ENCODE measurements at places on chromosomes 5 and 9.

DNA sequence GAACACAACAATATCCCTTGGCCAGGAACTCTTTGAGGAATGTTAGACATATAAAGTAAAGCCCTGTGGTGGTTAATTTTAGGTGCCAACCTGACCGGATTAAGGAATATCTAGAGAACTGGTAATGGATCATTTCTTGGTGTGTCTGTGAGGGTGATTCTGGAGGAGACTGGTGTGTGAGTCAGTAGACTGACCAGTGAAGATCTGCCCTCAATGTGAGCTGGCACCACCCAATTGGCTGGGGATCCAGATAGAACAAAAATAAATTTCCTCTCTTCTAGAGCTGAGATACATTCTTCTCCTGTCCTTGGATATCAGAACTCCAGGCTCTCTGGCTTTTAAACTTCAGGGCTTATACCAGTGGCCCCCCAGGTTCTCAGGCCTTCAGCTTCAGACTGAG lies 56.2 kb upstream of the TNPO1 start:
- DNase-seq: no peak

DNA sequence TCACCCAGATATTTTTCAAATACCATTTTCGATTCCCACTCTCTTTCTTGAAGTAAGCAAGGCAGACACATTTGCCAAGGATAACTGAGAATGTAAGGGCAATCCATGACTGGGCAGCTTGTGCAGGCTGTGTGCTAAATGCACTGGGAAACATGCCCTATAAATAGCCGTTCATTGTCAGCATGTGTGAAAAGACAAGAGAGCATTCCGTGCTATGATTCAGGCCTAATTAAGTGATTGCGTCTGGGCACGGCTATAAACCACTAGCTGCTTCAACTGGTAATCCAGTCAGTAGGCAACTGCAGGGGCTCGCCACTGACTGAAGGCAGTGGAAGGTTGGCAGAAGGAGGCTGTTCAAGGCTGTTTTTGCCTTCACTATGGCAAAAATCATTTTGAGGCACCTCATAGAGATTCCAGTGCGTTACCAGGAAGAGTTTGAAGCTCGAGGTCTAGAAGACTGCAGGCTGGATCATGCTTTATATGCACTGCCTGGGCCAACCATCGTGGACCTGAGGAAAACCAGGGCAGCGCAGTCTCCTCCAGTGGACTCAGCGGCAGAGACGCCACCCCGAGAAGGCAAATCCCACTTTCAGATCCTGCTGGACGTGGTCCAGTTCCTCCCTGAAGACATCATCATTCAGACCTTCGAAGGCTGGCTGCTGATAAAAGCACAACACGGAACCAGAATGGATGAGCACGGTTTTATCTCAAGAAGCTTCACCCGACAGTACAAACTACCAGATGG lies at the start of gene HSPB3:
TSS of gene HSPB3 (plus strand) at position 287 of the 745 bp plus-strand sequence. CDS start at position 378, 91 bp downstream.
- no peak for DNase-seq

DNA sequence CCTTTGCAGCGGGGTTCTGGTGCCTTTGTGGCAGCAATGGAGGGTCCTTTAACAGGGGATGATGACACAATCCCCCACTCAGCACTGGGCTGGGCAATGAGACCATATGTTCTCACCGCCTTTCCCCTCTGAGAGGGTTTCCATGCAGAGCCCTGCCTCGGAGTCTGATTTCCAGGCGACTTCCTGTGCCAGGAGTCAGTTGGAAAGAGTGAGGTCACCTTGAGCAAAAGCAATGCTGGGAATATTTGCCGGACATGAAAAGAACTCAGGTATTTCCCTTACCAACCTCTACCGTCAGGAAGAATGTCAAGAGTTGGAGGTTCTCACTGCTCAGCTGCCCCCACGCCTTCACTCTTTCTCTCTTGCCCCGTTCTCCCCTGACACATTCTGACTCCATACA lies 284.2 kb upstream of the IRX1 start:
- no peak for DNase-seq

DNA sequence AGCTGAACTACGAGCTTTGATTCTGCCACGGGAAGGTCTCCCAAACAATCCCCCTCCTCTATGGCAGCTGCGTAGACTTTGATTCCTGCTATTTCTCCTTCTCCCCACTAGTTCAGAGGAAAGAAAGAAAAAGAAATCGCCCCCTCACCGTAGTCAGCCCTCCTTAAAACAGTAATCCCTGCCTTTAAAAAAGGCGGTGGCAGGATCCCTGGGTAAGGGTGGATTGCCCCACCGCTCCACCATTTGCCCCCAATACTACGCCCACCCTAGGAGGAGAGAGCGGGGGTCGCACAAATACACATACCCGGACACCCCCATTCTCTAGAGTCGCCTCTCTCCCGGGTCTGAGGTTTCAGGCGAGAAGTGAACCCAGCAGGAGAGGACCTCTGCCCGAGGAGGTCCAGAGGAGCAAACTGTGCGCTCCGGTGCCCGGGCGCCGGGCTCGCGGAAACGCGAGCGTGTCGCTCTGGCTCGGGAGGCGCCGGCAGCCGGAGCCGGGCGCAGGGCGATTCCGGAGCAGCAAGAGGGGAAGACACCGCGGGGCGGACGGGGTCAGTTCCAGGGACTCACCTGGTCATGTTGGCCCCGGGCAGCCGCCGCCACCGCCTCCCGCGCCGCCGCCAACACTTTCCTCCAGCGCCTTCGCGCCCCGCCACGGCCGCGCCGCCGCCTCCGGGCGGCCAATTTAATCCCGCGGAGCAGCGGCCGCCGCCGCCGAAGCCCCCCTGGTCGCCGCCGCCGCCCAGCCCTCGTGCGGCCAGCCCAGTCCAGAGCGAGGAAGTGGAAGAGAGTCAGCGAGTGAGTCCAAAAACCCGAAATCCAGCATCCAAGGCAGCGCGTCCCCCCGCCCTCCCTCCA lies 1057.7 kb upstream of the DMAC1 start:
- DNase-seq: no peak

- DNase-seq: no peak
Measured at GRCh38 chr9:68668127-68668526, 36.9 kb upstream of the PIP5K1B start.

GRCh38 chr9:132783006-132783405 lies 95.1 kb downstream of the AK8 start:
- no peak for DNase-seq
